ENCODE measurements at places on chromosomes 3 and 15. TPM values are rescaled to one million over a fixed set of nuclear protein-coding genes. Genes with fewer than 3 reads are reported as not detected.
A peak's percentile ranks its signal among the peaks of the same experiment; 100 is the strongest.

GRCh38 chr15:65777053-65777452 is 15.0 kb downstream of the DENND4A start:
- H3K27me3 ChIP-seq: no peaks in the 10 kb centered on the region
- H3K4me1 ChIP-seq: peaks cover 38% of the 10 kb centered on the region
- no peak overlapping the region for H3K4me3 ChIP-seq
- no peak overlapping the region for H3K27ac ChIP-seq
- no peak for DNase-seq

DNA sequence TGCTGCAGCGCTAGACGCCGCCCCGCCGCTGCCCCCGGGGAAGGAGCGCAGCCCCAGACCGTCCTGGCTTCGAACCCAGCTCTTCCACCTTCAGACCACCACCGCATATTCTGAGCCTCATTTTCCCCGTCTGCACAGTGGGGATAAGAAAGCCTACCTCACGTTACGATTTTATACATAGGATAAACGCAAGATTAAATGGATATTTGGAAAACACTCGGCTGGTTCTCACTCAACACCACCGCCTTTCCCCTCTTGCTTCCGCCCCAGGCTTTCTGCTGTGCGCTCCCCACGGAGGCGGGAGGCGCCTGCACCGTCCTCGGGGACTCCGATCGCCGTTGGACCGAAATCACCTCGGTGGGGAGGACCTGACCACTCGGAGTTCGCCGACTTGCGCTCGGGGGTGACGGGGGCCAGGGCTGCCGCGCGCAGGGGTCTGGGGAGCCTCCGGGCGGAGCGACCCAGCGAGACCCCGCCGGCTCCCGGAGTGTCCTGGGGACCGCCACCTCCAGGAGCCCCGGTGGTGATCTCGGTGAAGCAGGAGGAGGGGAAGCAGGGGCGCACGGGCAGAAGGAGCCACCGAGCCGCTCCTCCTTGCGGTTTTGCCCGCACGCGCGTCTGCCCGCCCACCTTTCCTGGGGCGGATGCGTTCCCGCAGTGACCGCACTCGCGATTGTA is 4.0 kb downstream of the FBXL22 start:
- H3K4me1 ChIP-seq: peaks cover 37% of the 10 kb centered on the region
- peak; percentile 46 for DNase-seq
- H3K36me3 ChIP-seq: no peaks in the 10 kb centered on the region
- H3K4me3 ChIP-seq: peak overlapping the region; percentile 86
- H3K27ac ChIP-seq: peak overlapping the region; percentile 70

- H3K4me3 ChIP-seq: no peak overlapping the region
- H3K27ac ChIP-seq: no peak overlapping the region
- H3K4me1 ChIP-seq: peaks cover 9% of the 10 kb centered on the region
- peak; percentile 2 for DNase-seq
- H3K36me3 ChIP-seq: no peaks in the 10 kb centered on the region
Observed at GRCh38 chr3:59235634-59236012, 185.8 kb upstream of the CFAP20DC start.

The TGM4 gene
- 0.43 TPM for polyA plus RNA-seq

DNA sequence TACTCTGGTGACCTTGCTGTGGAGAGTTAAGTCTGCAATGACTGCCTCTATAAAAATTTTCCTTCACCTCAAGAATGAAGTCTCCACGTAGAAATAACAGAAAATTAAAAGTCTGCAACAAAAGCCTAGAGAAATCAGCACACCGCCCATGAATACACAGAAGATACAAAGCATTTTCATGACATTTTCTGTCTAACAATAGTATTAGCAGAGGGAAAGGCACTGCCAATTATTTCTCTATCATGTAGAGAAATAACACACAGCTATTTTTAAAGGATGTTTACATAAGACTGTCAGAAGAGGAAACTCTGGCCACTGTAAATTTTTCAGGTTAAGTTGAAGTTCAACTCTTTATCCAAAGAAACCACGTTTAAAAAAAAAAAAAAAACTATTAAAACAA is 80.8 kb downstream of the GSK3B start:
- no peaks in the 10 kb centered on the region for H3K27me3 ChIP-seq
- DNase-seq: no peak
- no peaks in the 10 kb centered on the region for H3K36me3 ChIP-seq
- peaks cover 16% of the 10 kb centered on the region for H3K4me1 ChIP-seq
- no peak overlapping the region for H3K27ac ChIP-seq
- H3K4me3 ChIP-seq: no peak overlapping the region

The DNASE1L3 gene
- polyA plus RNA-seq: not detected

The TUSC7 gene
- polyA plus RNA-seq: not detected

The FES gene
- polyA plus RNA-seq: 0.28 TPM

All from CD8-positive, alpha-beta memory T cell (primary cell).